Astrocyte (in vitro differentiated cells and primary cell): ENCODE measurements at places on chromosomes 12 and 14. TPM values are rescaled to one million over a fixed set of nuclear protein-coding genes. Genes with fewer than 3 reads are reported as not detected.

Gene OR6C2
- not detected in 2 replicates for total RNA-seq

Gene RNU4-1
- total RNA-seq, result 2,477 and 2,591 TPM in 2 replicates

GRCh38 chr12:122834921-122835749 is at the start of gene HIP1R:
Gene HIP1R, plus strand, starts transcription at chr12:122835457. Its CDS starts 94 bp downstream, at chr12:122835551.
- no peak within 1 kb of the TSS for H3K27ac ChIP-seq
- H3K27me3 ChIP-seq, result no peaks in the 10 kb centered on the region
- no peak for DNase-seq
- peak within 1 kb of the TSS; percentile 73 for H3K4me3 ChIP-seq
- no peaks in the 10 kb centered on the region for H3K36me3 ChIP-seq
- peaks cover 4% of the 10 kb centered on the region for H3K4me1 ChIP-seq

DNA sequence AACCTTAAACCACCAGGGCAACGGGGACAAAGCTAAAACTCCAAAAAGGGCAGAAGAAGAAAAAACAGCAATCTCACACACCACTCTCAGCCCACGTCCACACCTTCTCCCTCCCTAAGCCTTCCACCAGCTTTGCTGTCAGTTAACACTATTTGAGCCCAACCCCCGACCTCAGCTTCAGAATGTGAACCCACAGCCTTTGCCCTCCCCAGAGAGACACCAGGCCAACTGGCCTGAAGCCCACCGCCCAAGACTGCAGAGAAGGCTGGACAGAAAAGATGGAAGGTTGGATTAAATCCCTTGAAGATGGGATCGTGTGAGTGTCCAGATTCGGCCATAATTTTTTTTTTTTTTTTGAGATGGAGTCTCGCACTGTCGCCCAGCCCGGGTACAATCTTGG is 22.4 kb downstream of the IRF2BPL start:
- peaks cover 4% of the 10 kb centered on the region for H3K4me1 ChIP-seq
- no peaks in the 10 kb centered on the region for H3K36me3 ChIP-seq
- no peak overlapping the region for H3K4me3 ChIP-seq
- no peak overlapping the region for H3K27ac ChIP-seq
- DNase-seq, result no peak

DNA sequence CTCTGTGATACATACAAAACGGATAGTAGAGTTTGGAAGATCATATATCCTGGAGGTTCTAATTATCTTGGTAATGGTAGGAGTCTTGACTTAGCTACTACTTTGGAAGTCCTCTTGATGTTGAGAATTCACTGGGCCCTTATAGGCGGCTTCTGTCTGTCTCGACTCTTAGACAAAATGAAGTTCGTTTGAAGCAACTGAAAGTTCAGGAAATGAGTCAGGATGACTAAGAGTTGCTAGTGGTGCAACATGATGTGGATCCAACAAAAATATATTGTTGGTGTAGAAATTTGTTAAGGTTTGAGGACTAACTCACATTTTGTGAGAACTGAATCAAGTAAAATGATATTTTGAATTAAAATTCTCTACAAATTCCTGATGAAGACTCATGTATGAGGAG is 272.7 kb downstream of the AEBP2 start:
- peaks cover 21% of the 10 kb centered on the region for H3K4me1 ChIP-seq
- peak; percentile 93 for DNase-seq
- H3K27me3 ChIP-seq, result no peaks in the 10 kb centered on the region

DNA sequence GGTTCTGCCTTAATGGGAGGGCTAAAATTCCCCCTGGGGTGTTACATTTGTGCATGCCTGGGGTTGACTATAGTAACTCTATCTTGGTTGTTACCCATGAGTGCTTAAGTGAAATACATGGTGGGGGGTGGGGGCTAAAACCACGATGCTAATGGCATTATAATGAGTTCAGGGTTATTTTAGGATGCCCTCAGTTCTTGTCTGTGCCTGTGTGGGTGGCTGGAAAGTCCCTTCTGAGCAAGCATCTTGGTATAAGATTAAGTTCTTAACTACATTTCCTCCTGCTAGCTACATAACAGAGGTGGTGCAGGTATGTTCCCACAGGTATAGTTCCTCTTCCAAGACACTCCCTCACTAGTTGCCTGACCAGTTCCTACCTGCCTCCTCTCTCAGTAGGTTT is 822.3 kb downstream of the LRFN5 start:
- no peaks in the 10 kb centered on the region for H3K4me1 ChIP-seq
- no peak for DNase-seq
- no peaks in the 10 kb centered on the region for H3K27me3 ChIP-seq
- H3K27ac ChIP-seq, result no peak overlapping the region
- H3K36me3 ChIP-seq, result no peaks in the 10 kb centered on the region

Gene ANG
- 4.0 and 5.2 TPM in 2 replicates for total RNA-seq

GRCh38 chr12:5433845-5434646 is 2.1 kb downstream of the NTF3 start:
- H3K4me1 ChIP-seq, result peaks cover 26% of the 10 kb centered on the region
- H3K27ac ChIP-seq, result no peak overlapping the region
- peaks cover 46% of the 10 kb centered on the region for H3K27me3 ChIP-seq
- no peak for DNase-seq
- H3K4me3 ChIP-seq, result peak overlapping the region; percentile 65

DNA sequence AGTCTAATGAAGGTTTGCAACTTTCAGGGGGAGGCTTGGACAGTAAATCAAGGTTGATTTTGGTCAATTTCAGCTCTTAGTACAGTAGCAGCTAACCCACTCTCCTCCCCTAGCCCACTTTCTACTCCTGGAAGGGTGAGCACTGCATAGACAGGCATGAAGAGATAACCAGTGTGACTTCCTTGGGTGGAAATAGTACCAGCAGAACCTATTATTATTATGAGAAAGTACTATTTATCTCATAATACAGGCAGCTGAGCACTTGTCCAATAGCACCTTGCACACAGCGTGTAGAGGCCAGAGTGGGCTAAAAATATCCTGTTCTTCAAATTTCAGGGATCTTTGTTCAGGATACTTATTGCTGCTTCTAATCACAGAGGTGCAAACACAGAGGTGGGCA is 96.2 kb upstream of the FKBP4 start:
- H3K4me3 ChIP-seq, result no peak overlapping the region
- DNase-seq, result no peak
- H3K36me3 ChIP-seq, result no peaks in the 10 kb centered on the region

DNA sequence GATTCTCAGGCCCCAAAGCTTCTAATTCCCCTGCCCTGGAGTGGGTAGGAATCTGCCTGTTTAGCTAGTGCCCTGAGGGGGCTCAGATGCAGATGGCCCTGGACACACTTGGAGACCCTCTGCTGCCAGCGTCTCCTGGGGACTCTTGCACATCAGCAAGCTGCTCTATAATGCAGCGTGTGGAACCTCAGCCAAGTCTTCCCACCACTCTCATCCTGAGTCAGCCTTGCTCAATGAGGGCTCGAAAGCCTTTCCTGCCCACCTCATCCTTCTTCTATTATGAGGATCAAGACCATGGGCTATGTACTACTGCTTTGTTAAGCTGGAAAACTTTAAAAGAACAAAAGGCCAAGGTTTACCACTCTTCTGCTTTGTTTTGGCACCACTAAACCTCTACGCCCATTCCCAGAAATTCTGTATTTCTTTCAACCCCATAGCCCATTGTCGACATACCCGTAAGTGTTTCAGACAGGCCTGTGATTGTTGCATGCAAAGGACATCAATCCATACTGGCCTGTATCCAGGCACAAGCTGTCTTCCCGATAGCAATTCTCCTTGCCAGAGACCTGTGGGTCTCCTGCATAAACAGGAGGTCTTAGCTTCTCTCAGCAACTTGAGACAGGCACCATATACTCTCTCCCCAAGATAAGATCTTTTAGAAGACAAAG is 246.9 kb downstream of the DPF3 start:
- no peaks in the 10 kb centered on the region for H3K27me3 ChIP-seq
- H3K36me3 ChIP-seq, result no peaks in the 10 kb centered on the region
- peaks cover 55% of the 10 kb centered on the region for H3K4me1 ChIP-seq
- DNase-seq, result peak; percentile 90

DNA sequence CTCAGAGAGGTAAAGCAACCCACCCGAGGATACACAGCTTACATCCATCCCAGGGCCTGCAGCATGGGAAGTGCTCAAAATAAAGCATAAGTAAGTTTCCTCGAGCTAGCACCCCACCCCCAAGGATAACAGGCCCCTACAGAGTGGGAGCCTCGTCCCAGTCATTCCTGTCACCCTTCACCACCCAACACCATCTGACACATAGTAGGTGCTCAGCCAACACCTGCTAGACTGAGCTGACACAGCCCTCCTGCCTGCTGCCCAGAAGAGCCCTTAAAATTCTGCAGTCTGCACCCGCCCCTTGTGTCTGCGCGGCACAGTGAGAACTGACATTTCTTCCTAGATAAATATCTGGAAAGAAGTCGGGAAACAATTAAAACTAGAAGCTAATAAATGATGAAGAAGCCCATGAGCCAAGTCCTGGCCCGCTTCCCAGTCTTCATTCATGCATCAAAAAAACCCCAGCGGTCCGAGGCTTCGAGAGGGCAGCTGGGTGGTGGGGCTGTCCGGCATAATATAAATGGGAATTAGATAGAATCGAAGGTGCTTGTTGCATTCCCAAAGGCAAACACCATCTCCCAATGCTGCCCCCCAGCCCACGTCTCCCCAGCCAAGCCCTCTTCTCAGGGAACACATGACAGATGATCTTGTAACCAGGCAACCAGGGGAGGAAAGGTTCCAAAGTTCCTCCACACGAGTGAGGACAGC is 76.2 kb downstream of the BCL11B start:
- H3K4me1 ChIP-seq, result peaks cover 10% of the 10 kb centered on the region
- H3K36me3 ChIP-seq, result no peaks in the 10 kb centered on the region

Gene B4GALNT3
- 3.6 and 4.6 TPM in 2 replicates for total RNA-seq

Gene GPR65
- total RNA-seq, result 0.50 and 0.54 TPM in 2 replicates

Gene RDH16
- 0.31 and 0.32 TPM in 2 replicates for total RNA-seq

Gene CPNE8
- 9.1 and 9.4 TPM in 2 replicates for total RNA-seq

Gene AQP2
- total RNA-seq, result not detected in 2 replicates

DNA sequence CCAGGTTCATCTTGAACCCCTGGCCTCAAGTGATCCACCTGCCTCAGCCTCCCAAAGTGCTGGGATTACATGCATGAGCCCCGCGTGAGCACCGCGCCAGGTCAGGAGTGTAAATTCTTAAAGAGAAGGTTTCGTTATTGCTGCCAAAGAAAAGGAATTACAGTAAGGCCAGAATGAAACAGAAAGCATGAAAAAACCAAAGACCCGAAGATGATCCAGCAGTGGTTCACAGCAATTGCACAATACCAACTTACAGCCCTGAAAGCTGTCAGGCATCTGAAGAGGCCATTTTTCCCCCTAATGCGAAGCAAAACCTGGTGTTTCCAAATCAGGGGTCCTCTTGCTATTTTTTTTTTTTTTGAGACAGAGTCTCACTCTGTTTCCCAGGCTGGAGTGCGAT is 10.3 kb downstream of the RBM23 start:
- H3K27ac ChIP-seq, result no peak overlapping the region
- no peak for DNase-seq
- H3K27me3 ChIP-seq, result no peaks in the 10 kb centered on the region
- peaks cover 44% of the 10 kb centered on the region for H3K36me3 ChIP-seq
- H3K4me3 ChIP-seq, result no peak overlapping the region

Gene SLC10A1
- total RNA-seq, result not detected in 2 replicates

- no peak for DNase-seq
- H3K36me3 ChIP-seq, result no peaks in the 10 kb centered on the region
- peaks cover under 1% of the 10 kb centered on the region for H3K4me1 ChIP-seq
- H3K27me3 ChIP-seq, result peaks cover 5% of the 10 kb centered on the region
Observed at GRCh38 chr12:109286652-109287051, 22.4 kb downstream of the FOXN4 start.

Gene SLC6A12
- 2.6 and 3.0 TPM in 2 replicates for total RNA-seq

GRCh38 chr12:121334513-121335343 is 17.5 kb downstream of the ANAPC5 start:
- no peak overlapping the region for H3K4me3 ChIP-seq
- H3K27me3 ChIP-seq, result no peaks in the 10 kb centered on the region

DNA sequence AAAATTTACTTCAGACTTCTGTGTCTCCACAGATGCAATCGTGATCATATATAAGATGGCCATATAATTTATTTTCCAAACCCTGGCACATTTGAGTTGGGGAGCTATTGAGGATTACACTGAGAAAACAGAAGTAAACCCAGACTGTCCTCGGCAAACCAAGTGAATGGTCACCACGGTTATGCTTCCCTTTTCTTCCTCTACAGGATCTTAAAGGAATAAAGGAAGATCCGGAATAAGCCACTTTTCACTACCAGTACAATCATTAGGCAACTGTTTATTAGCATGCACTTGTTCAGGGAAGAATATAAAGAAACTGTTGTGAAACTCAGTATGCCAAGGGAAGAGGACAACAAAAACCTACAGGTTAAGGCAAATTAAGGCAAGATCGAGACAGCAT is 27.6 kb downstream of the SBNO1 start:
- no peaks in the 10 kb centered on the region for H3K27me3 ChIP-seq
- no peak overlapping the region for H3K27ac ChIP-seq
- no peak for DNase-seq
- no peaks in the 10 kb centered on the region for H3K4me1 ChIP-seq
- peaks cover 28% of the 10 kb centered on the region for H3K36me3 ChIP-seq

DNA sequence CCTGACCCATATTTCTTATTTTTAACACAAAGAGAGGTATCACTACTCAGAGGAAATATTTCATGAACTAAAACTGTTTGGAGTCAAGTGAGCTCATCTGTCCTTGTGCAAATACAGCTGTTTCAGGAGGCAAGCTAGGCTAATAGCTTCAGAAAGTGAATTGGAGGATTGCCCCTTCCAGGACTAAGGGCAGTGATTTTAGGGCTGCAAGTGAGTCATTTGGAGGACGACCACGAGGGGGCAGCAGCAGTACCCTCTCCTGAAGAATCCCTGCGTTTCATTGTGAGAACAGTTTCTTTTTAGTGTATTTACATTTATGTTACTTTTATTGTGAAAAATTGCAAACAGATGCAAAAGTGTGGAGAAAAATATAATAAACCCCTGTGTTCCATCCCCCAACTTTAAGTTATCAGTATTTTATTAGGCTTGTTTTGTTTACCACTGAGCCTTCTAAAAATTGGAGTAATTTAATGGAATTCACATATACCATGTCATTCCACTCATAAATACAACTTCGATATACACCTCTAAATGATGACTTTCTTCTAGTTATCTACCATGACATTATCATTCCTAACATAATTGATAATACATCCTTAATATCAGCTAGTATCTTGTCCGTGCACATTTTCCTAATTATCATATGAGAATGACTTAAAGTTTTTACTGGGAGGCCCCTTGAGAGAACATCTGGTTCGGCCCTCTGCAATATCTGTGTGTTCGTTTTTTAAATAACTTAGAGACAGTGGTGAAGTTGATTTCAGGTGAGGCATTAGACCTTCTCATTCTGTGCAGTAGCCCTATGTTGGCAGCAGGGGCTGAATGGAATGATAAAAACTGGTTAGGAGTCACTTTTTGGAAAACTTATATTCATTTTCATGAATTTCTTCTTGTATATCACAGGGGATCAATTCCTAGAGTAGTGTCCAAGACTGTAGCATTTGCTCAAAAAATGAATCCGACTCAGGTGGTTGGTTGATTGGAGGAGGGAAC is 13.7 kb downstream of the FOXJ2 start:
- no peak overlapping the region for H3K4me3 ChIP-seq
- no peaks in the 10 kb centered on the region for H3K4me1 ChIP-seq
- no peak overlapping the region for H3K27ac ChIP-seq
- no peaks in the 10 kb centered on the region for H3K27me3 ChIP-seq
- DNase-seq, result peak; percentile 40
- H3K36me3 ChIP-seq, result peaks cover 38% of the 10 kb centered on the region
